Activated CD8-positive, alpha-beta memory T cell treated with anti-CD3 and anti-CD28 coated beads, Interleukin-2, amount 50 U/mL, for 4 hours (primary cell): ENCODE measurements at places on chromosomes 7 and 10.
A peak's percentile ranks its signal among the peaks of the same experiment; 100 is the strongest.

- DNase-seq: no peak
Measured at GRCh38 chr7:144049491-144049890, 743 bp downstream of the OR2A5 start.

GRCh38 chr10:110426294-110427181, 71.2 kb upstream of the DUSP5 start:
- no peak for DNase-seq

GRCh38 chr7:1083729-1084657, 3.9 kb upstream of the GPER1 start:
- no peak for DNase-seq

GRCh38 chr7:38950309-38950708, 27.4 kb upstream of the POU6F2 start:
- DNase-seq: no peak

- DNase-seq: no peak
Measured at GRCh38 chr7:15837306-15837950, 150.9 kb upstream of the MEOX2 start.

DNA sequence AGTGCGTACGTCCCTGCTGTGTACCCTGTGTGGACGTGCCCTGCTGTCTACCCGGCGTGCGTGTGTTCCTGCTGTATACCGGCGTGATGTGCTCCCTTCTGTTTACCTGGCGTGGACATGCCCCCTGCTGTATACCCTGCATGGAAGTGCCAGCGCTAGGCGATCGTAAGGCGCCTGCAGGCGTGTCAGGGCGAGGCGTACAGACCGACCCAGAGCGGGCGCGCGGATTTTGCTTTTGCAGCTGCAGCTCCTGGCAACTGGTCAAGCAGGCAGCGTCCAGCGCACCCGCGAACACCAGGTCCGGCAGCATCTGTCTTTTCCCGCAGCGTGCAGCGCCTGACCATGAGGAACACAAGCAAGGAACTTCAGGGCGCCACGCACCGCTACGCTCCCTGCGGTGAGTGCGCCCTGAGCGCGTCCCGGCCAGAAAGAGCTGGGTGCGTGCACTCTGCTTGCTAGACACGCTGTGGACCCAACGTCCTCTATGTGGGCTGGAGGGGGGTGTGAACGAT, 680 bp downstream of the C7orf57 start:
- DNase-seq: peak; percentile 15

DNA sequence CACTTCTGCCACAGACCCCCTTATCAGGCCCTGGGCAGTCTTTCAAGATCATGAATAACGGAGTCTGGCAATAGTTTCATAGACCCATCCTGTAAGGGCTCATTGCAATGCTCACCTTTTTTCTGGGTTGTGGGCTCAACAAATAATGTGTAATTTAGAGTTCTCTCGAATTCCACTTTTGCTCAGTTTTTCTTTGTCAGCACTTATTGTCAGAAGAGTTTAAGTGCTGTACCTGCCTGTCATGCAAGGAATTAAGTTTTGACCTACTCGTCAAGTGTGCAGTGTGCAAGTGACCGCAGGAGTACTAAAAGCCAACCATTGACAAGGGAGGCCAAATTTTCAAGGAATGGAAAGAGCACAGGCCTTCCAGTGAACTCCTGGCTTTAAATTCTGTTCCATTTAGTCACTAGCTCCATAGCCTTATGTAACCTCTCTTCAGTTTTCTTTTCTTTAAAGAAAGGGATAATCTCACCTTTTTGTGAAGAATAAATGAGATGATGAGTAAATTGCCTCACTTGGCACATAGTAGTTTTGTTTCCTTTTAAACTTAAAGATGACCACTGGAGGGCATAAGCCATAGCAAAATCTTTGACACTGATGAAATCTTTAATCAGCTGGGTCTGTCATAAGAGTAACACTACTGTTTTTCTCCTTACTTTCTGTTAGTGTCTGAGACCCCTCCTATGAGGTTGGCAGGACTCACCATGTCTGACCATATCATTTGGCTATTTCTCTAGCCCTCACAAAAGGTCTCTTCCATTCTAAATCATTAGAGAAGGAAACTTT, 313.3 kb downstream of the TYW1 start:
- DNase-seq: no peak

GRCh38 chr10:123665491-123666286, 466 bp upstream of the GPR26 start:
- DNase-seq: no peak

GRCh38 chr10:71600849-71601248, 118.7 kb downstream of the C10orf105 start:
- no peak for DNase-seq
